NCI-H345 (cell line): ENCODE measurements at places on chromosomes 1 and 21.
A peak's percentile ranks its signal among the peaks of the same experiment; 100 is the strongest.

- DNase-seq, result no peak
Observed at GRCh38 chr1:55039342-55040082, at the start of gene PCSK9. TSS of gene PCSK9 (plus strand) at chr1:55039548. CDS start at chr1:55039838, 290 bp downstream.

GRCh38 chr1:51297401-51298321 is 32.7 kb downstream of the TTC39A start:
- DNase-seq, result no peak

DNA sequence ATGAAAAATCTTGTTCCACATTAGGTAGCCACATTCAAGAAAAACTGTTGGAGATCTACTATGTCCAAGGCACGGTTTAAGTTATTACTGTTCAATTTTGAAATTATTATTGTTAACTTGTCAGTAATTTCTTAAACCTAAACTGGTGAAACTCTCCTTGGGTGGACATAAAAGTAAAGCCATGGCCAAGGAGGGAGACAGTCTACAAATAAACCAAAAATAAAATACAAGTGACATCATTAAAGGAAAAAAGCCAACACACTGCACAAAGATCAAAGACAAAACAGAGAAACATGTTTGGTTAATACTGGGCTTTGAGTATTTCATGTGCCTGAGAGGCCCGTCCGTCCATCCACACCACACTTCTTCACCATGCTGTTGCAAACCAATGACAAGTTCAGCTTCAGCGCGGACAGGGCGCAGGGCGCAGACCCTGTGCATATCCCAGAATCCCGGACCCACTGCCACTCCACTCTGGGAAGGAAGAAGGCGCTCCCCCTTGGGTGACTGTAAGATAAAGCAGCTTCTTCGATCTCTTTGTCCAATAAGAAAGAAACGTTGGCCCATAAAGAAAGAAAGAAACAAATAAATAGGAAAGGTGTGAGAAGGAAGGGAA is 918 bp upstream of the RASAL2 start:
- peak; percentile 57 for DNase-seq

- no peak for DNase-seq
Observed at GRCh38 chr1:19622204-19622603, 21.9 kb upstream of the NBL1 start.

- no peak for DNase-seq
Observed at GRCh38 chr1:22680726-22681125, 27.7 kb downstream of the C1QB start.

GRCh38 chr1:17393230-17393629 is 21.2 kb downstream of the PADI6 start:
- DNase-seq, result no peak

DNA sequence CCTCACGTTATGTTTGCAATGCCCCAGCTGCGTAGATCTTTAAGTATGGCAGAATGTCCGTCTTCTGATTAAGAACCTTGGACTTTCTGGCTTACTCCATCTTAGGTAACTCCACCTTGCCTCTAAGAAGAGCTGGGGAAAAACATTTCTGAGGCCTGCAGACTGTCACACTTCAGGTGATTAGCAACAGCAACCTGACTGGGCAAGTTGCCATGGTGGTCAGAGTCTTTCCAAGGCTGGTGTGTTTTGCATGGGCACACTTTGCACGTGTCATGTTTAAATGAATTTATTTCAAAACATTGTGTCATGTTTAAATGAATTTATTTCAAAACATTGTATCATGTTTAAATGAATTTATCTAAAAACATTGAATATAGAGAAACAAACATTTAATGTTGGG is 811 bp downstream of the KPRP start:
- no peak for DNase-seq

DNA sequence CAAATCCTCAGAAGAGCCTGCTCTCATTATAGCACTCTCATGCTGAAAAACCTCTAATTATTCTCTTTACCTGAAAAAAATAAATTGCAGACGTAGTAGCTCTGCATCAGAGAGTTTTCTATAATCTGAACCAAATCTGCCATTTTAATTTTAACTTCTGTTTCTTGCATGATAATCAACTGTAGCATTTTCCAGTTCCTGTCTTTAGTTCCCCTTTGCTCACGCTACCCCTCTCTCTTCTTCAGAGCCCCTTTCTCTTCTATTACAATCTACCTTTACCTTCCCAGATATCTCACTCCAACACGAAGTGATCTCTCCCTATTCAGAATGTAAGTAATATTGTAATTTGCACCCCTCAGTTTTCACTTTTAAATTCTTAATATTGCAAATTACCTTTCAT is 31.4 kb downstream of the FMO1 start:
- DNase-seq, result no peak

DNA sequence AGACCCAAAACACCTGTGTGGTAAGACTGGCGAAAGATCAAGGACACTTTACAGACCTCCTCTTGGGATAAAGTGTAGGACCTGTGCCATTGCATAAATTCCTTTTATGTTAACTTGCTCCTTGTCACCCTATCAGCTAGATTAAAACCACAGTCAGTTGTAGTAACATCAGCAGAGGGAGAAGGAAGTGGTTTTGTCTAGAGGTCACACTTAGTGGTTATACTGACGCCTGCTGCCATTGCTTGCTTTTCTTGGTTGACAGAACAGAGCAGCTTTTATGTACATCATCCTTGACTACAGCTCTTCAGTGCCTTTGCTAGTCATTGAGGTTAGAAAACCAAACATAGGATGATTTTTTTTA is 101.4 kb downstream of the PBX1 start:
- DNase-seq, result no peak

DNA sequence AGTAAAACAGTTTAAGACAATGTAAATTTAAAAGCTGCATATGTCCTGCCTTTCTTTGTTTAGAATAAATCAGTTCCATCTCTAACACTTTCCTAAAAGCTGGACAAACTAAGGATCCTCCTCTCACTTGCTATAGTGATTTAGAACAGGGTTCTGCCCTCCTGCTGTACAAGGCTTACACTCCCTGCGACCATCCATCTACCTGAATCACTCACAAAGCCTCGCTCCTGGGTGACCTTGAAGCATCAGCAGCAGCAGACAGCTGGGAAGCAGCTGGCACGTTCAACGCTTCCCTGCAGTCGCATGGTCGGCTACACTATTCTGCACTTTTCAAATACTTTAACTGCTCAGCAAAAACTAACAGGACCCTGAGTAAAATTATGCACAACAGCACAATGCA is 128.0 kb downstream of the NTPCR start:
- DNase-seq, result no peak

GRCh38 chr1:181100015-181100905 is 11.8 kb downstream of the IER5 start:
- DNase-seq, result no peak

DNA sequence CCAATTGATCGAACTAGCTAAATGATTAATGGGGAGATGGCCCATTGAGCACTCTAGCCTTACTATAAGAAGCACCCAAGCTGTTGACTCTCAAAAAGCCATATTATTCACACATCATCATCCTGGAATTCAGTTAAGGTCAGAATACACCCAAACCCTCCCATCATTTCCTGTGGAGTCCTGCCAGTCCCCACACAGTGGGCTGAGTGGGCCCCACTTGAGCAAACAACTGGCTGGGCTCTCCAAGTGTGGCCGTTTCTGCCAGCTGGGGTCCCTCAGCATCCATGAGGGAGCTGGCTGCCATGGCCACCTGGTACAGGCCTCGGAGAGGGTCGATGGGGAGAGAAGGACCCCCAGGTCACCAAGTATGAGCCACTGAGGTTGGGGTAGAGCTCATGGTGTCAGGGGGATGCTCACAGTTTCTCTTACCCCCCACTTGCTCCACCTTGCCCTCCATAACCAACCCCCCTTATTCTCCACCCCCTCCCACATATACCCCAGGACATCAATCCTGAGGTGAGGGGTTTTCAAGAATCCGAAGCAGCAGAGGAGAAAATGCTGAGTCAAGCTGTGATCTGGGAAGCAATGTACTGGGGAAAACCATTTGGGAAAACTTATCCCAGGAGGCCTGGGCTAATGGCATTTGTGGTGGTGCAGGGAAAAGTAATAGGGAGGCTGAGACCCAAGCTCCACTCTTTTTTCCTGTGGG is 60.3 kb downstream of the UBE2T start:
- DNase-seq, result no peak

- peak; percentile 91 for DNase-seq
Observed at GRCh38 chr1:208178091-208178529, 66.1 kb downstream of the PLXNA2 start.

- DNase-seq, result no peak
Observed at GRCh38 chr1:55231745-55232144, 16.6 kb upstream of the USP24 start.

DNA sequence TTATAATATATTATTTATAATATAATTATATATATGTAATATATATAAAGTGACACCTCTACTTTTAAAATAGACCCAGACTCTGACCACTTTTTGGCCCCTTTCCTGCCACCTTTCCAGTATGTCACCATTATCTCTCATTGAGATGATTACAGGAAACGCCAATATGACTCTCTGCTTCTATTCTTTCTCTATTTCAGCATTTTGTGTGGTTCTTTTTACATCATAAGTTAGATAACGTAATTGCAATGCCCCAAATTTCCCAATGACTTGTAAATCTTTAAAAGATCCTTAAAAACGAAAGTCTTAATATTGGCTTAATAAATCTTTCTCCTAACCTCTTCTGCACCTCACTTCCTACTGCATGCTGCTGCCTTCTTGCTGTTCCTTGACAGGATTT is 8.1 kb upstream of the GBP5 start:
- no peak for DNase-seq

DNA sequence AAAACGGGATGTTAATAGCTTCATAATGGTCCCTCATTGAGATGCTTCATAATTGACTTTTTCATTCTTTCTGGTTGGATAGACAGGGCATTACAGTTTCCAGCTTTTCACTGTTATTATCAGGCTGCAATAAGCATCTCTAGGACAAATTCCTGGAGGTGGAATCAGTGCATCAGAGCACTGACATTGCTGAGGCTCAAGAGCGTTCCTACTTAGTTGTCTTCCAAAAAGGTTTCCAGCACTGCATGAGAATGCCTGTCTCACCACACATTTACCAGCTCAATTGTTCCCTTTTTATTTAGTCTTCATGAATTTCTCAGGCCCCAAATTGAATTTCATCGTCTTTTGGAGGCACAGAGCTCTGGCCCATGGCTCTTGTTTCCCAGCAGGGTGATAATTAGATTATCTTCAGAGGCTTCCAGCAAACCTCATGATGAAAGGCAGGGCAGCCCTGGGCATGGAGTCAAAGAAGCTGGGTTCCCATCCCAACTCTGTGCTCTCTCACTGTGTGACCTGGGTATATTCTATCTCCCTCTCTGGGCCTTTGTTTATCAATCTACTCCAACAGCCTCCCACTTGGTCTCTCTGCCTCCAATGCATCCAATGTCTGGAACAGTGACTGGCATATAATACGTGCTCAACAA is 451.4 kb downstream of the PTPRU start:
- no peak for DNase-seq

DNA sequence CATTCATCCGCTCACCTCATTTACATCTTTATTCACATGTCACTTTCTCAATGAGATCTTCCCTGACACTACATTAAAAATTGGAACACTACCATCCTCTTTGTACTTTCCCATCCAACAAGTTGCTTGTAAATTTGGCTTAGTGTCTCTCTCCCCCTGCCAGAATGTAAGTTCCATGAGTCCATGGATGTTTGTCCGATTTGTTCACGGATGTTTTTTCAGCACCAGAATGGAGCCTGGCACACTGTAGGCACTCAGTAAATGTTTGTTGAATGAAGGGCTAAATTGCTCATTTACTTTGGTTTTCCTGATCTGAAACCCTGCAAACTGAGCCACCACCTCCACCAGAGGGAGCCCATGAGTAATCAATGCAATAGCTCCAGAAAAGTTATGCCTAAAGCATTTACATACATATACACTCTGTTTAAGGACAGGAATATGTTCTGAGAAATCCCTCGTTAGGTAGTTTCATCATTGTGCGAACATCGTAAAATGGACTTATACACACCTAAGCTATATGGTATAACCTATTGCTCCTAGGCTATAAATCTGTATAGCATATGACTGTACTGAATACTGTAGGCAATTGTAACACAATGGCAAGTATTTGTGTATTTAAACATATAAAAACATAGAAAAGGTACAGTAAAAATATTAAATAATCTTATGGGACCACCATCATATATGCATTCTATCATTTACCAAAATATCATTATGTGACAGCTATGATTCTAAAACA is 2.8 kb upstream of the EYA3 start:
- DNase-seq, result peak; percentile 50

- no peak for DNase-seq
Observed at GRCh38 chr1:118262865-118263264, 77.8 kb upstream of the SPAG17 start.

- no peak for DNase-seq
Observed at GRCh38 chr1:201533836-201534235, 5.1 kb upstream of the NAV1 start.

DNA sequence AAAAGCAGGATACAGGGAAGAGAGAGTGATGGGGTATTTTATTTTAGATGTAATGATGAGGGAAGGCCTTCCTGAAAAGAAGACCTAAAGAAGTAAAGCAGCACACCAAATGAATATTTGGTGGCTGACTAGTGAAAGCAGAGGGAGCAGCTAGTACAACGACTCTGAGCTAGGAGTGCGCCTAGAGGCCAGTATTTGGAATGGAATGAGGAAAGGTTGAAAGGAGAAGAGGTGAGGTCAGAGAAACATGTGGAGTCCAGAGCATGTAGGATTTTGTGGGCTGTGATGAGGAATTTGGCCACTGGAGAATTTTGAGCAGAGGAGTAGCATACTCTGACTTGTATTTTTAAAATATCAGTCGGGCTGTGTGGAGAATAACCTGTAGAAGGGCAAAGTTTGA is 11.8 kb upstream of the RPL5 start:
- no peak for DNase-seq

DNA sequence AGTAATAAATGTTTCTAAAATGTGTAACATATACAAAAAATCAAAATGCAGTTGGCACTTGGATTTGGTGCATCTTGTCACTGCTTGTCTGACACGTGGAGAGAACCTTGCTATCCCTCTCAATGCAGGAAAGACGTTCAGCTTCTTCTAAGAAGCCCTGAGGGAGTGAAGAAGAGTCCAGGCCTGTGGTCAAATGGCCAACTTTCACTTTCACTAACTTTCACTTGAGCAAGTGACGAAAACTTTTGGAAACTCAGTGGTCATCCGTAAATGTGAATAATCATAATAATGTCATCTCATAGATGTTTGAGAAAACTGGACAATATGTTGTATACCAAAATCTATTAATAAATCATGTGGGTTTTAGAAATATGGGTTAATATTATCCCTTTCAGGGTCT is 61.9 kb downstream of the ERG start:
- no peak for DNase-seq

DNA sequence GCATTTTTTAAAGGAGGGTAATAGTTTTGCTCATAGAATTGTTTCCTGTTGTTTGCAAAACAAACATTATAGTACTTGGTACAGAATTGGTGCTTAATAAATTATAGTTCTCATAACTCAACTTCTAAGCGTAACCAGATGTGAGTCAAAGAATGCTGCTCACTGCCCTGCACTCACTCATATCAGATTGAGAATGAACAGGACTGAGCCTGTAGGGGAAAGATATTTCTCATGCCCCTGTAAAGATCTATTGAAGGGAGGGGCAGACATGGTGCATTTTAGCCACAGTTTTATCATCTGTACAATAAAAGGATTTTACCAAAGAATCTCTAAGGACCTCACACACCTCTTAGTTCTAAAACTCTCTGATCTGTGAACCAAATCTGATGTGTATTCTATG is 358.5 kb downstream of the SEC16B start:
- DNase-seq, result no peak

- no peak for DNase-seq
Observed at GRCh38 chr1:147673406-147673805, 3.1 kb upstream of the ACP6 start.

- no peak for DNase-seq
Observed at GRCh38 chr1:156055281-156056048, 883 bp downstream of the LAMTOR2 start.
